ENCODE measurements at places on chromosomes 11 and 22.

DNA sequence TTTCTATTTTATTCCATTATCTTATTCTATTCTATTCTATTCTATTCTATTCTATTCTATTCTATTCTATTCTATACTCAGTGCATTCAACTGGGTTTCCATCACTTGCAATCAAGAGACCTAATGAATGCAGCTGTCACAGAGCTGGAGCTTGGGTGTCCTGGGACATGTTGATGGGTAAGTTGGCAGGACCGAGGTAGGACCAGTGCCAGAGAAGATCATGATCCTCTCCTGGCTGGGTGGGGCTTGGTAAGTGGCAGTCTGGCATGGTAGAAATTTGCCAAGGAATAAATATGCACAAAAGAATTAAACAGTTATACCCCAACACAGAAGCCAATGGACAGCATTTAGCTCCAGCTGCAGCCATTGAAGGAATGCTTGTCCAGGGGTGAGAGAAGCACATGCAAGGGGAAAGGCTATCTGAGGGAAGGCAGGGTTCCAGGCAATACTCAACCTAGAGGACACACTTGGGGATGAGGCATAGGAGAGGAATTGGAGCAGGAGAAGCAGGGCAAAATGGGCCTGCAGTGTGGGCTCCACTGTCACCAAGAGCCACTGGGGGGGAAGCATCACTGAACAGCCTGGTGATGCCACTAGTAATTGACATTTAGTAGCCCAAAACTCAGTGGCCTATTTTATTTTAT is 97.0 kb upstream of the CD82 start:
- DNase-seq = no peak

- DNase-seq = no peak
Measured at GRCh38 chr11:28169816-28170215, 61.6 kb downstream of the METTL15 start.

DNA sequence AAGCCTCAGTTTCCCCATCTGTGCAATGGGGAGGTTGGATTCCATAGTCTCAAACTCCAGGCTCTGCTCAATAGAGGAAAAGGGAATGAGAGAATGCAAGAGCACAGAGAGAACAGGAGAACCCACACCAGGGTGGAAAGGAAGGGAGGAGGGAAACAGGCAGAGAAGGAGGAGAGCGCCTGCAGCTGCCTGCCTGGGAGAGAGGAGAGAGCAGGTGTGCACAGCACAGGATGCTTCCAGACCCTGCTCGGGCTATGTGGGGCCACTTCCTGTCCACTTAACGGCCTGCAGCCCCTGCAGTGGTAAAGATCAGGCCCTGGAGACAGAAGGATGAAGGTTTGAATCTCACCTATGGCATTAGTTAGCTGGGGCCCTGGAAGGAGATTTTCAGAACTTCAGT is 12.3 kb downstream of the LRRC32 start:
- no peak for DNase-seq

GRCh38 chr22:41902016-41902415 is 12.9 kb downstream of the SHISA8 start:
- no peak for DNase-seq

DNA sequence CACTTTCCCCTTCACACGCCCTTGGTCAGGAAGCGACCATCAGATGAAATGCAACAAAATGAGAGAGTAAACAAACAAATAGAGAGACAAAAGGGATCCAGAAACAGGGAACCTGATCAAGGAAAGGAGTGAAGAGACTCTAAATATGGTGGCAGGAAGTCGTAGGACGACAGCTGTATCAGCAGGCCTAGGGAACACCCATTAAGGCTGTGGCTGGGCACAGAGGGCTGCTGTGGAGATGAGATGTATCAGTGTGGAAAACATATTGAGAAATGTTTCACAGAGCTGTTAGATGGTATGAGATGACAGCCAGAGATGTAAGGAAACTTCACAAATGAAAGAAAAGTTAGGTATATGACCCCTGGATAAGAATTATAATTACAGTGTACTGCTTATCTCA is 155.8 kb upstream of the MTMR2 start:
- no peak for DNase-seq

DNA sequence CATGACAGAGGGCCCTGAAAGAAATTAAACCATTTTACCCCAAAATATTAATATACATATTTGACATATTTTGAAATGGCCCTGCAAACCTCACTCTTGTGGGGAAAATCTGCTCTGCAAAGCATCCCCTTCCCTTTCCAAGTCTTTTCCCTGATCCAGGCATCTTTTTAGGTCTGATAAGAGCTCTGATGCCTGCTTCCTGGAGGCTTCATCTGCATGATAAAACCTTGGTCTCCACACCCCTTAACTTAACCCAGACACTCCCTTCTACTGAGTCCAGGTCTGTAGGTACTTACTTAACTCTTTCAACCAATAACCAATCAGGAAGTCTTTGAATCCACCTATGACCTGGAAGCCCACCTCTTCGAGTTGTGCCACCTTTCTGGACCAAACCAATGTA is 1.8 kb upstream of the LGALS12 start:
- no peak for DNase-seq

GRCh38 chr11:13114566-13115379 is 105.7 kb downstream of the RASSF10 start:
- DNase-seq = no peak

DNA sequence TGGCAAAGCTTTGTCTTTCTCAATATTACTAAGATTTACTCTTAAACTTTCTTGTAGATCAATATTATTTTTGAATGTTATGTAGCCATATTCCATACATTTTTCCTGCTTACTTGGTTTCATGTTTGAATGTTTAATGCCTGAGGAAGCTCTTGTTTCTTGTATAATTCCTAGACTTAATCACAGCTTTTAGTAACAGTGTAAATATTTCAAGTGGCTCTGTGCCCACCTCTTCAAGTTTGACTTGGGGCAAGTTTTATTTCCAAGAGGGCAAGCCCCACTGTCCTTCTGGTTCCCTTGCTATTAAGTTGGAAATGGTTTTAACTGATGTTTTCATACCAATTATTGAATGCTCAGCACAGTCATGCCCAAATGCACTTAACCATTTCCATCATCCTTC is 1004.1 kb downstream of the OPCML start:
- no peak for DNase-seq

DNA sequence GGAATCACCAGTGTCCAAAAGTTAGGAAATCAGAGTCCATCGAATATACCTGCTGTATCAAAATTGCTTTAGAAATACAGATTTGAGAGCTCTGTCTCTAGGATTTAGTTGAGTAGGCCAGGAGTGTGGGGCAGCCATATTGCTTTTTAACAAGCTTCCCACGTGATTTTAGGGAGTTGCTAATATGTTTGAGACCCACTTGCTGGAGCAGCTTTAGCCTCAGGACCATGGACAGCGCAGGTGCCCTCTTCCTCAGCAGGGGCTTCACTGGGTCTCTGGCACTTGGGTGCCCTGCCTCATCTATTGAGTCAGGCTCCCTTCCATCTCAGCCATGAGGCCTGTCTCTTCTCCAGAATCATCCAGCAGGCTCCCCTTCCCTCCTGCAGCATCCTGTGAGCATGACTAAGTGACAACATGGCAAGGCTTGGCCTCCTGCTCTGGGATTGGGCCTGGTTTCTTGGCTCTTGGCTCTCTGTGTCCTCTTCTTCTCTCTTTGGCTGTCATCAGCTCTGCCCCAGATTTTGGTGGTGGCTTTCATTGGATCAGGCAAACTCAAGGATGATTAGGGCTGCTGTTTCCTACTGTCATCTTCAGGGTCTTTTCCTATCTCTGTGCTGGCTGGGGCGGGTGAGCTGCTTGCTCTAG is 70.0 kb downstream of the SGSM1 start:
- DNase-seq = no peak

DNA sequence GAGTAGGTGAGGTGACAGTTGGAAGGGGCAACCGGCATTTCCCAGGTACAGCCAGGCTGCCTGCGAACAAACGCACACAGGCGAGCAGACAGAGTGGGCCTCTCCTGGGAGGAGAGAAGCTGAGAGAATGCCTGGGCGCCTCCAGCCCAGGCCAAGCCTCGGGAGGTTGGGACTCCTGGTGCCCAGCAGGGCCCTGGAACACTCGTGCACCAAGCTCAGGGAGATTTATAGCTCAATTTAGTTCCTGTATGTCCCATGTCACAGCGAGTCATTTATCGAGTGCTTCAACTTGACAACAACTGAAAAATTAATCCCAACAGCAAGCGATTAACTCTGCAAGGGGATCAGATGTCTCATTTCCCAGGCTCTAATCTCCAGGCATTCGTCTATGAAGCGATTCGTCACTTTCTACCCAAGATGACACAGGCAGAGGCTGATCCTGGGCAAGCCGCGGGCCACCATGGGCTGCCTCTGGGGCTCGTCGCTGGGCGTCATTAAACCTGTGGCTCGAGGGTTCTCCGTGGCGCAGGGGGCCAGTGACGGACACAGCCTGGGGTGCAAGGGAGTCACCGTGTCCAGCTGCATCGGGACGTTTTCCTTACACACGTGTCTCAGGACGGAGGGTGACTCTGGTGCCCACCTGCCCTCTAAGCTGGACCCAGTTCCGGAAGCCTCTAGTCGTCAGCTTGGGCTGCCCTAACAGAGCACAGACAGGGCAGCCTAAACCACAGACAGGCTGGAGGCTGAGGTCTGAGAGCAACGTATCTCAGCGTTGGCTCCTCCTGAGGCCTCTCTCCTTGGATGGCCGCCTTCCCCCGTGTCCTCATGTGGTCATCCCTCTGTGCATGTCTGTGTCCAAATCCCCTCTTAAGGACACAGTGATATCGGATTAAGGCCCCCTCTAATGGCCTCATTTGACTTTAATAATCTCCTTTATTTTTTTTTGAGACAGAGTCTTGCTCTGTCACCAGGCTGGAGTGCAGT is 154.1 kb downstream of the CTTN start:
- no peak for DNase-seq

DNA sequence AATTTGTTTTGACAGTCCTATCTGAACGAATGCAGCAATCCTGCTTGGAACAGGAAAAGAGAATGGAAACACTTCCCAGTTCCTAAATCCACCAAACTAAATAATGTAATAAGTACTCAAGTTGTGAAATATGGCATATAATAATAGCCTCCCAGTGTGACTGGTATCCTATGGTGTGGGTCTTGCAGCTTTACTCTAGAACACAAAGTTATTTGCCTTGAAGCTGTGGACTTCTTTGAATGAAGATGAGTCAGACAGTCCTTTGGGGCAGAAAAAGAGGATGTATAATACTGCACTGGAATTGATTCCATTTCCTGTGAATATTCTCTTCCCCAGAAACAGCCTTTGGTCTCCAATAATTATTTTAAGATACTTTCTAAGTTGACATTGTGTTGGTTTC is 887.0 kb downstream of the KCNA4 start:
- DNase-seq = no peak

- DNase-seq = no peak
Measured at GRCh38 chr22:22185217-22185616, 59.4 kb upstream of the VPREB1 start.

DNA sequence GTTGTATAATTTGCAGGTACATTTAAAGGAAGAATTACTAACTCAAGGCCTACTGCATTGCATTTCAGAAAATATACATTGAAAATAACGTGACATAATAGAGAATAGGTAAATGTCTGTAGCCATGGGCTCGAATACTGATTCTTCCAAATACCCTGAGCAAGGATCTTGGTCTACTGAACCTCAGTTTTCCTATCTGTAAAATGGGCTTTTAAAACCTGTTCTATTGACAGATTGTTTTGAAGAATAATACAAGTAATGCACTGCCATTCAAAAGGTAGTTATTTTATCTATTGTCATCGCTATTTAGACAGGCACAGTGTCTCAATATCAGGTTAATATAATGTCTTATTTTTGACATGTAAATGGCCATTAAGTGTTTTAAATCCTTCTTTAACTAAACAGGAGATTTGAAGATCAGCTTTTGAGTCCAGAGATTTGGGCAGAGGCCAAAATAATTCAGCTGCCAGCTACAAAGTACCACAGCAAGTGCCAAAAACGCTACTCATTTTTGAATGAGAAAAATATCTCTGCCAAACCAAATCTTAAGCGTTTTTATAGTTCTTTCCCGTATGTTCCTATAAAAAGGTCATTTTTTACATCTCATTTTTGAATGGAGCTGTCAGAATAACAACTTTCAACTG is 56.7 kb downstream of the CTSC start:
- no peak for DNase-seq

DNA sequence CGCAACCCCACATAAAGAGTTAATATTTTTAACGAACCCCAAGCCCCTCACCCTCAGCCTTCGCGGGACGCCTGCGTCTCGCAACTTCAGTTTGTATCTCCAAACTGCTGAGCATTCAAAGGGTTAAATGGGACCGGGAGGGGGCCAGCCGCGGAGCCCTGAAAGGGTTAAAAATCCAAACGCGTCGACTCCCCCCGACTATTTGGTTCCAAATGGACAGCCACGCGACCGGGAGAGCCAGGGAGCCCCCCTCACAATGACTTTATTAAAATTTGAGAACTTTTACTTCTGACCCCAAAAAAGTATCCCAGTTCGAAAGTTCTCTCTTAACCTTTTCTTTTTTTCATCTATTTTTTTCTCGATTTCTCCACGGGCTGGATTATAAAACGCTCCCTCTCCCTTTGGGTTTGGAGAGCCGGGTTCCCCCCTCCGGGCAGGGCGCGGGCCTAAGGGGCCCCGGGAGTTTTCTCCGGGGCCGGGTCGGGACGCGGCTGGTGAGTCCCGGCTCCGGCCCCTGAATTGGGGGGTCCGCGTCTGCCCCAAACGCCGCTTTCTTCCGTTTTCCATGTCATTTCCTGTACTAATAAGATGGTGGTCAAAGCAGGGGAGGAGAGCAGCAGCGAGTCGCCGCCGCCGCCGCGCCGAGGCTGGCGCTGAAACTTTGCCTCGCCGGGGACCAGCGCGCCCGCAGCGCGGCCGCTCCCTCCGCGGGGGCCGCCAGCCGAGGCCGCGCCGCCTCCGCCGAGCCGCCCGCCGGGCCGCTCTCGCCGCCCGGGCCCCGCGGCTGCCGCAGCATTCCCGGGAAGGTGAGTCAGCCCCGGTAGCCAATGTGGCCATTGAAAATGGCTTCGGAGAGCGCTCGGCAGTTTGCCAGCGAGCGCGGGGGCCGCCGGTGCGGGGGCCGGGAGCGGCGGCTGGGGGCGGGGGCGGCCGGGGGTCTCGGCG is at the start of gene PRDM11:
TSS of gene PRDM11 (plus strand) at position 568 of the 945 bp plus-strand sequence. CDS start 35,128 bp downstream, outside the sequence.
- DNase-seq = no peak

DNA sequence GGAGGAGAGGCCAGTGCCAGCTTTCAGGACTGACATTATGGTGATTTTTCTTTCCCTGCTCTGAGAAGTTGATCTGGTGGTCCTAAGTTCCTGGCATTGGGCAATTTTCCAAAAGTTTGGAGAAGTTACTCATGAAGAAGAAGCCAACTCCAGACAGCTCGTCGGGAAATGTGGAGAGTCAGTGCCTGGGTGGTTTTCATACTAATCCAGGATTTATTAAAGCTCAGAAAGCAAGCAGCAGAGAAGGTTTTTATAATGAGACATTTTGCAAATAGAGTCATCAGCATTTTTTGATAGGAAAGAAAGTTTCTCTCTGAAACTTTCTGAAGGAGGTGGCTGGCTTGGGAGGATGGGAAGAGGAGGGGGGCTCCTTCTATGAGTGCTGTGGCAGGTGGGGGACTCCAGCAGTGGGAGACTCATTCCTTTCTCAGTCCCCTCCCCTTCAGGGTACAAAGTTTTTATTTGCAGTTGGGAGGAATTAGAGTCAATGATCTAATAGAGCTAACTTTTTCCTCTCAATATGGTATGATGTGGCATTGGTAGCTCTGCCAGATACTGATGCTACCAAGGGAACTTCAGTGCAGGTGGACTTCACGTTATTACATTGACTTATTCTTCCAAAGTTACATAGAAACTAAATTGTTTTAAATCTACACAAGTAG is 55.4 kb downstream of the LIF start:
- DNase-seq = no peak

Data from T-helper 22 cell (primary cell).